ENCODE measurements at places on chromosomes 7 and 10. TPM values are rescaled to one million over a fixed set of nuclear protein-coding genes. Genes with fewer than 3 reads are reported as not detected.

- no peak for DNase-seq
Observed at GRCh38 chr10:131804551-131805295, 96.1 kb upstream of the PPP2R2D start.

DNA sequence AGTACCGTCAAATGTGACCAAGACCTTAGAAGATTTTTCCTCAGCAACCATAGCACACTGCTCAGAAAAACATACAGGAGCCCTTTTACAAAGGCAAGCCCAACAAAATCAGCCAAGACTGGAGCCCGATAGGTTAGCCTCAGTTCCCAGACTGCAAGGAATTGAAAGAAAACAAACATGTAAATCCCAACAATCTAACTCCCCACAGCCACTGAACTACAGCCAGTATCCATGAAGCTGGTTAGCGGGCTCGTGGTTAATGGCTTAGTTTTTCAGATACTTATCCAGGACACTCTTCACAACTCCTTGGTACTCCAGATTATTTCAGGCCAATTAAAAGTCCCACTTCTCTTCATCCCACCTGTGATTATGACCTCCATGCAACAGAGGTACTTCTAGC, 201.6 kb downstream of the IPMK start:
- DNase-seq: no peak

- DNase-seq: peak; percentile 71
Observed at GRCh38 chr10:3339531-3339950, 167.0 kb upstream of the PITRM1 start.

DNA sequence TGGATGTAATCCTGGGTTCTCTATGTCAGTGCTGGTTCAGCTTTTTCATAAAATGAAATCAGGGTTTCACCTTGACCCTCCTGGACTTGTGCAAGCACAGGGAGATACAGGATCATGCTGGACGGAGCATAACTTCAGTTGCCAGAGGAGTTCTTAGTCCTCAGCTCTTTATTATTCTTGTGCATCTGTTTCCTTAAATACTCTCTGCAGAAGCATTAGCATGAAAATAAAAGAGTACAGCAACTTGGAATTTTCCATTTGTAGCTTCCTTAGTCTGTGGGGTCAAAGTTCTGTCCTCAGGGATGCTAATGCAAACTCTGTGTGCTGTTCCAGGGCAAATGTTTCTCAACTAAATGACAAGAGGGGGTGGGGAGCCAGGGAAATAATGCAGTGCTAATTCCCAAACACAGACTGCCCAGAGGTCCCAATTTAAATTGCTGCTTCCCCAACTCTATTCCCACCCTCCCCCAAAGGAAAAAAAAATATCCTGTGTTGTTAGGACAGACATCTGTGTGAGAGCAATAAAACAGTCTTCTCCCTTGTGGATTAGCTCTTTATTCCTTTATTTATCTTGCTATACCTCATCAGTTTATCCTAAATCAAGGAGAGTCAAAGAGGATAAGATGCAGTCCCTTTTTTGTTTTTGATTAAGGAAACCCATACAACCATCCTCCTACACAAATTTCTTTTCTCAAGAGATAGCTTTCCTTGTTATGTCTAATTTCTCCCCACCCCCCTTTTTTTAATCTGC, 905.0 kb downstream of the LRMDA start:
- peak; percentile 67 for DNase-seq

- DNase-seq: no peak
Observed at GRCh38 chr10:28913436-28914237, 236.3 kb downstream of the BAMBI start.

DNA sequence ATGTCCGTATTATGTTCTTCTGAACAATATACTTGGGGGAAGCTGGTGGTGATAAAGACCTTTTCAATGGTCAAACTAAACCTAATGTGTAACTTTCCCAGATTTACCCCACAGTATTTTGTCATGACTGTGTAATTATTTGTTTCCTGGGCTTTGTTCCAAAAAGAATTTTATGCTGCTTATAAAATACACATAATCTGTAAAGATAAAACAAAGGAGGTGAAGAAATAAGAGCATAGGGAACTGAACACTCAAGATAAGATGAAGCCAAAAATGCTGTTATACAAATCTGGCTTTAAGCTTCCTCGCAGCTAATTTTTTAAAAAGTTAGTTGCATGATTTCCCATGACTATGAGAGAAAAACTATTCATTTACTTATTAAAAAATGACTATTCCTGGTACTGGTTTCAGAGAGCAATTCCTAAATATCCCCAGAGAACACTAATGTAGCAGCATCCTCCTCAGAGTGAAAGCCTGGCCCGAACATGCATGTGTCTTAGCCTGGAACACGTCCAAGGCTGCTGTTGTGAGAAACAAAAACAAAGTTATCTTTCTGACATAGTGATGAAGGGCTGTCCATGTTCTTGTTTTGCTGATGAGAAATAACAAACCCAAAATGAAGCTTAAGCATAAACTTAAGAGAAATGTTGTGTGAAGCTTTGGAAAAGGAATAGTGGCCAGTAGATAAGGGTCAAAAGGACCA, 33.9 kb downstream of the MALSU1 start:
- peak; percentile 69 for DNase-seq

GRCh38 chr10:36534471-36535002, 590.9 kb upstream of the ANKRD30A start:
- peak; percentile 57 for DNase-seq

GRCh38 chr7:25391295-25391861, 163.1 kb upstream of the NPVF start:
- peak; percentile 2 for DNase-seq

- DNase-seq: no peak
Observed at GRCh38 chr7:99404977-99405320, 3.4 kb downstream of the PDAP1 start.

- DNase-seq: no peak
Observed at GRCh38 chr10:68087685-68088401, 12.8 kb upstream of the HERC4 start.

- DNase-seq: no peak
Observed at GRCh38 chr7:187227-187927, 5.0 kb upstream of the FAM20C start.

- no peak for DNase-seq
Observed at GRCh38 chr10:131724891-131725580, 175.8 kb upstream of the PPP2R2D start.

DNA sequence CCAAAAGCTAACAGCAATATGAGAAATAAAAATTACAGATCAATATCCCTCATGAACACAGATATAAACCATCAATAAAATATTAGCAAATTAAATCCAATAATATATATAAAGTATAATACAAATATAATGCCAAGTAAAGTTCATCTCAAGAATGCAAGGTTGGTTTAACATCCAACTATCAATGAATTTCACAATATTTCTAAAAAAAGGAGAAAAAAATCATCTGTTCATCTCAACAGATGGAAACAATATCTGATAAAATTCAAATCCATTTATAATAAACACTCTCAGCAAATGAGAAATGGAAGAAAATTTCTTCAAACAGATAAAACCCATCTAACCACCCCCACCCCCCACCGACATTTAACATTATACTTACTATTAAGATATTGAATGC, 86.9 kb downstream of the SIRT1 start:
- no peak for DNase-seq

- DNase-seq: peak; percentile 2
Observed at GRCh38 chr7:125450749-125451148, 521.1 kb upstream of the POT1 start.

- no peak for DNase-seq
Observed at GRCh38 chr10:77576444-77577032, 61.1 kb downstream of the KCNMA1 start.

DNA sequence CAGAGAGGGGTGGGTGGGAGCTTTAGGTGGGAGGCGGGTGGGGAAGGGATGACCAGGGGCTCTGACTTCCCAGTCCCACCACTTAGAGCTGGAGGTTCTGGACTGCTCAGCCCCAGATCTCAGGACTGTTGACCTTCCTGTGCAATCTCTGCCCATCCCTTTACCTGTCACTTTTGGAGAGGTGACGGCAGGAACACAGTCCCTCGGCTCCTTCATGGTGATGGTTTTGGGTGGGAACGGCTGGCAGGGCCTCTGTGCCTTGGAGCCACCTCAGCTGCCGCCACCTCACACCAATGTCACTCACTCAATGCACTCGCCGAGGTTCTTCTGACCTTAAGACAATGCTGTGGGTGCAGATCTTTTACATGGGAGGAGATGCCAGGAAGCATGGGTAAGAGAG, 49.0 kb downstream of the TMEM270 start:
- no peak for DNase-seq

GRCh38 chr10:54342058-54342457, 459.0 kb downstream of the PCDH15 start:
- no peak for DNase-seq

- no peak for DNase-seq
Observed at GRCh38 chr7:98520356-98520951, 96.6 kb upstream of the NPTX2 start.

- DNase-seq: no peak
Observed at GRCh38 chr7:33831389-33832141, 73.8 kb upstream of the BMPER start.

DNA sequence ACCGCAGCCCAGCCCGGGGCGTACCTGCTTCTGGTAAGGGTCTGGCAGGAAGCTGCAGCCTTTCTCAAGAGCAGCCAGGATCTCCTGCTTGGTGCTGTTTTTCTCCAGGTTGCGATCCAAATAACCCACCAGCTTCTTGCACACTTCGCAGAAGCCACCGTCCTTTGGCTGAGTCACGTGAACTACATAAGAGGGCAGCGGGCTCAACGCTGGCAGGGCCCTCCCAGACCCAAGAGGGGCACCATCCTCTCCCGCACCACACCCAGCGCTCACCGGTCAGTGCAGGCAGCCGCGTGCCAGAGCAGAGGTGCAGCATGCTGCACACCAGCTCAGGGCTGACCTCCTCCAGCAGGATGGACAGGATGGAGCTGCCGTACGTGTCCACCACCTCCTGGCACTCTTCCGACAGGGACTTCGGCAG, 31.6 kb downstream of the PSAP start:
- DNase-seq: no peak

DNA sequence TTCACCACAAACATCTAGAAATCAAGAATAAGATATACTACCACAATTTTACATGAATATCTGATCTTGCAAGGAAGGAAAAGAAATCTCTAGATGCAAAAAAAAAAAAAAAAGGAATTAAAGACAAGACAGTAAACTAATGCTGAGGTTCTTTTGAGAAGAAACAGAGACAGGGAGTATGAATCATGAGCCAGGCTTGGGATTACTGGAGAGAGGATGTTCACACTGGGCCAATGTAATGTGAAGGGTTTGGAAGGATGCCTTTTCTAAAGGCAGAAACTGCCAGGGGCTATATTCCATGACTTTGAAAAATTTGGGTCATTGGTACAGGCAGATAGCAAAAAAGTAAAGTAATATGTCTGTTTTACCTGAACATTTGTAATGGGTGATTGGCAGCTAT, 573.0 kb upstream of the IGFBP3 start:
- no peak for DNase-seq

The GPR15LG gene
- not detected for total RNA-seq

The CH25H gene
- 3.1 TPM for total RNA-seq

The TMEM176A gene
- total RNA-seq: not detected

The COL26A1 gene
- not detected for total RNA-seq

The AKR1D1 gene
- total RNA-seq: not detected

The TPK1 gene
- total RNA-seq: 14.8 TPM

The SP8 gene
- total RNA-seq: not detected

The CALCR gene
- not detected for total RNA-seq

The CPA4 gene
- 0.74 TPM for total RNA-seq

The MSMB gene
- total RNA-seq: not detected

The SAP25 gene
- not detected for total RNA-seq
